Left cardiac atrium (tissue), 4 donors: ENCODE measurements at places on chromosomes 1 and 21.

- no peak for DNase-seq
Measured at GRCh38 chr1:3333903-3334302, 120.6 kb upstream of the ARHGEF16 start.

- DNase-seq: no peak
Measured at GRCh38 chr21:35624901-35625300, 435.4 kb downstream of the SETD4 start.

- no peak for DNase-seq
Measured at GRCh38 chr21:31908106-31909031, 35.5 kb downstream of the HUNK start.

DNA sequence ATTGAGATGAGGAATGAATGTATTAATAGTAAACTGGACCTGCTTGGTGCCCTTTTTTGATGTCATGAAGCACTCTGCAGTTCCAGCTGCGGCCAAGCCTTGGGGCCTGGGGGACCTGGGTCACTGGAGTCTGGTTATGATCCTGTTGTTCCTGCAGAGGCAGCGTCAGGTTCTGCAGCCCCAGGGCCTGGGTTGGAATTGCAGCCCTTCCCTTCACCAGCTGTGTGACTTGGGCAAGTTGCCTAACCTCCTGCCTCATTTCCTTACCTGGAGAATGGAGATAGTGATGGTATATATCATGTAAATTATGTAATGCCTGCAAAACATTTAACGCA, 9.1 kb upstream of the ATP5PO start:
- no peak for DNase-seq

DNA sequence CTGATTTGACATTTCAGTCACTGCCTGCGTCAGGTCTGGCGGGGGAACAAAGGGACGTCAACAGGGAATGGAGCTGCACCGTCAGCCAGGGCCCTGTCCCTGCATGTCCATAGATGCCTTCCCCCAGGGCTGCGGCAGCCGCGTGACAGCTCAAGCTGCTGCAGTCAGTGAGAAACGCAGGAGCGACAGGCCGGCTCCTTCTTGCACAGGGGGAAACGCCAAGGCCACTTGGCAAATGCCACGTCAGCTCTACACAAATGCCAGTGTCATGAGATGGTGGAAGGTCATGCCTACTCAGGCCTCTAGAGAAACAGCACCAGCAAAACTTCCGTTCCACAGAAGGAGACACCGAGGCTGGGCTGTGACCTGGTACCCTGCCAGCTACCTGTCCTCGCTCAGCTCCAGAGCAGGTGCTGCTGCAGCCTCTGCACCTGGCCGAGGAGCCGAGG, 37.7 kb downstream of the SYF2 start:
- DNase-seq: no peak

GRCh38 chr21:20882462-20883407, 115.5 kb upstream of the NCAM2 start:
- peak; percentile 19 for DNase-seq

DNA sequence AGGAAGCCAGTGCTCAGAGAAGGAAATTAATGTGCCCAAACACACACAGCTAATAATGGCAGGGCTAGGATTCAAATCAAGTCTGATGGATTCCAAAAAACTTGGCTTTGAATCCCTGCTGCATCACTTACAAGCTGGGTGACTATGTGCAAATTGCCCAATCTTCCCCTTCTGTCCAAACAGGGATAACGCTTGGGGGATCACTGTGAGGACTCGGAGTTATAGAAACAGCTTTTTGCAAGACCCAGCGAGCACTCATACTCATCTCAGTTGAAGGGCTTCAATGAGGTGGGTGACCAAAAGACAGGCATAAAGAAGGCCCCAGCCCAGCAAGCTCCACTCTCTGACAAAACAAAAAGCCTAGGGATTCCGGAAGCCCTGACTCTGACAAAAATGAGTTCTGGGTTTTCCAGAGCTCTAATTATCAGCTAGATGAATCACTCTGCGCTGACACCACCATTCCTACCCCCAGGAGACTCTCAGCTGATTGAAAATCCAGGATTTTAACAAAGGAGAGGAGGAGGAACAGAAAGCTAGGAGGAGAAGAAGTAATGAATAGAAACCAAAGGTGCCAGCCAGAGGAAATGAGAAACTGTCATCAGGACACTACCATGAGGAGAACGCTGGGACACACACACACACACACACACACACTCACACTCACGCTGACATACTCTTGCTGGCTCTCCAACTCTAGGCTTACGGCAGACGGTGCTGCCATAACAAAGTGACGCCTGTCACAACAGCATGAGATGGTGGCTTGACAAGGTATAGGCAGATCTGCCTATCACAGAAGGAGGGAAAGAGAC, 1.6 kb upstream of the STK40 start:
- DNase-seq: peak; percentile 53

DNA sequence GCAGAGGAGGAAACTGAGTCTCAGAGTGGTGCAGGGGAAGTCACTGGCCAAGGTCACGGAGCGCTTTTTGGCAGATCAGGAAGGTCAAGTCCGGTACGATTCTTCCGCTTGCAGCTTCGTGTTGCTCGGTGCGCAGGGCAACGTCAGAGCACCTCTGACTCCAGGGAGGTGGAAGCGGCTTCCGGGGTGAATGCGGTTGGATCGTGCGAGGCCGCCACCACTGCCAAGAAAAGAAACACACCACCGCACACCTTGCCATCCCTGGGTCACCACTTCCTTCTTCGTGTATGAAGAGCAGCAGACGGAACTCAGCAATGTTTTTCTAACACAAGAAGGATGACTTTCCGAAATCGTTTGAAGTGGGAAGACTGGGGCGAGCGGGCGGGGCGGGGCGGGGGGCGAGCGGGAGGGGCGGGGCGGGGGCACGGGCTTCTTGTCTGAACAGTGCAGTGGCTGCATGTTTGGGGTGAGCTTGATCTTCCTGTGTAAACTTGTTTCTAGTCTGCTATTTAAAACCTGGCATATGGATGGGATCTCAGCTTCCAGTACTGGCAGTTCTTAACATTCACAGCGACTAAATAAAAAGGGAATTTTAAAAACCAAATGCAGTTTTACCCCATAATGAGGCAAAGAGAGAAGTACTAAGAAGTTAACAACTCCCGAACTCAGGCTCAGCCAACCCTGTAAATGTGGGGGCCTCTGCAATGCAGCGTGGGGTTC, 300.0 kb downstream of the RRAGC start:
- DNase-seq: peak; percentile 48

- no peak for DNase-seq
Measured at GRCh38 chr1:224743608-224744164, 127.6 kb downstream of the CNIH3 start.

GRCh38 chr1:13556224-13556764, 27.3 kb upstream of the PDPN start:
- no peak for DNase-seq

- DNase-seq: no peak
Measured at GRCh38 chr1:229147072-229147471, 123.8 kb upstream of the RAB4A start.

DNA sequence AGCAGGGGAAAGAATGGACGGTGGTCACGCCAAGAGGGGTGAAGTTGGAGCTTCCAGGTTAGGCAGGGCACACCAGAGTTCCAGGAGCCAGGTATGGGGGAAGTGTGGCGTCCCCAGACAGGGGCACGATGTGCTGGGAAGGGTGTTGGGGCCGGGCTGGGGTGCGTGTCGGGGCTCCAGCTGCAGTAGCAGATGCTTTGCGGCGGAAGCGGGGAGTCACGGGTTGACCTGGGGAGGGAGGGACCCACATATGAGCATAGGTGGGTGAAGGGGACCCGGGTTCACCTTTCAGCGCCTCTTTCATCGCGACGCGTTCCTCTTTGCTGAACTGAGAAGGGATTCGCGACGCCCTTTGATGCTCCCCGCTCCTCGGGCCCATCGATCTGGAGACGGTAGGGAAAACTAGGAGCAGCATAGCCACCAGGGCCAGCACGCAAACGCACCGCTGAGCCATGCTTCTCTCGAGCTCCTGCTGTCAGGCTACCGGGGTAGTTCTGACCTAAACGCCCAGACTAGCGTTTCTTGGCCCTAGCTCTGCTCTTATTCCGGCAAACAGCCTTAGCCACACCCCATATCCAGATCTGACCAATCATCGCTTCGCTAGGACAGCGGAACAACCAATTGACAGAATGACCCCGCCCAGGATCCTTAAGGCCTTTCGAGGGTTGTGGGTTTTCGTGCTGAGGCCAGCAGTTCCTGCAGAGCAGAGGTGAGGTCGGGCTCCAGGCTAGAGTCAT, at the start of gene PM20D1:
TSS of gene PM20D1 (minus strand) at position 514 of the 737 bp plus-strand sequence. CDS start at position 454, 60 bp downstream.
- peak; percentile 79 for DNase-seq

- no peak for DNase-seq
Measured at GRCh38 chr1:215911406-215911968, 344.4 kb downstream of the KCTD3 start.

- no peak for DNase-seq
Measured at GRCh38 chr1:225977937-225978748, 21.0 kb downstream of the SDE2 start.

DNA sequence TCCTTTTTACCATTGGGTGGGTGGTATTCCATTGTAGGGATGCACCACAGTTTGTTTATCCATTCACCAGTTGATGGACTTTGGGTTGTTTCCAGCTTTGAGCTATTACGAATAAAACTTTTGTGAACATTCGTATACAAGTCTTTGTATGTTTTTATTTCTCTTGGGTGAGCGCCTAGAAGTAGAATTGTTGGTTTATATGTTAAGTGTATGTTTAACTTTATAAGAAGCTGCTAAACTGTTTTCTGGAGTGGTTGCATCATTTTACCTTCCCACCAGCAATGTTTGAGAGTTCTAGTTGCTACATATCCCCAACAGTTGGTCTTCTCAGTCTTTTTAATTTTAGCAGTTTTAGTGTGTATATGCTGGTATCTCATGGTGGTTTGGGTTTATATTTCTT, 132.5 kb downstream of the PEX14 start:
- no peak for DNase-seq

DNA sequence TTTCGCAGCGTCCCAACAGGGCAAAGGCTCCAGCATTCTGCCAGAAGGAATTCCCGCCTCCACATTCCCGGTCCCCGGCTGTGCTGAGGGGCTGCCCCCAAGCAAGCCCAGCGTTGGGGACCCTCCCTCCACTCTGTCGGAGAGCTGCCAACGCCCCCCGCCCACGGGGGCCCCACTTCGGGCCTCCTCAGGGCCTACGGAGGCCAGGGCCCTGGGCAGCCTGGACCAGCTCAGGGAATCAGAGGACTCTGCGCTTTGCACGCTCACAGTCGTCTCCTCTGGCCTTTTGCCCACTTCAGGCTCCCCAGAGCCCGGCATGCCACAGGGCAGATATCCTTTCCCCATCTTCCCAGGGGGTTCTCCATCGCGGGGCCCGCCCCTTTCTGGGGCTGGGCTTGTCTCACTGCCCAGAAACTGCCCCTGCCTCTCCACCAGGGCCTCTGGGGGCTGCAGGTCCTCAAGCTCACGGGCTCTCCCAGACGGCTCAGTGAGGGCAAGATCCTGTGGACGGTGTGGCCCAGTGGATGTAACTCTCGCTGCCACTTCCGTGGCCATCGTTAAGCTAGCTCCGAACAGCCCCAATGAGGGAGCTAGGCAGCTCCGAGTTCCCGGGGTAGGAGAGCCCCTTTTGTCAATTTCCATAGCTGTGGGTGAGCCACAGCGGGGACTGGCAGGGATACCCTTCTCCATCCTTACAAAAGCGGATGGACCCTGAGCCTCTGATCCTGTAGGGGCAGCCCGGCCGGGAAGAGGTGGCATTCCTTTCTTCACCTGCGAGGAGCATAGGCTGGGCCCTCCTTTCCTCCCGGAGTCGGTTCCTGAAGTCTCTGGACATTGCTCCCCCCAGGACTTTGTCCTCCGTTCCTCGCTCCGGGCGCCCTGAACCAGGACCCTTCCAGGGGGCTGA, 2.8 kb downstream of the ITPKB start:
- peak; percentile 46 for DNase-seq

GRCh38 chr21:35274090-35274489, 225.0 kb upstream of the RUNX1 start:
- no peak for DNase-seq

DNA sequence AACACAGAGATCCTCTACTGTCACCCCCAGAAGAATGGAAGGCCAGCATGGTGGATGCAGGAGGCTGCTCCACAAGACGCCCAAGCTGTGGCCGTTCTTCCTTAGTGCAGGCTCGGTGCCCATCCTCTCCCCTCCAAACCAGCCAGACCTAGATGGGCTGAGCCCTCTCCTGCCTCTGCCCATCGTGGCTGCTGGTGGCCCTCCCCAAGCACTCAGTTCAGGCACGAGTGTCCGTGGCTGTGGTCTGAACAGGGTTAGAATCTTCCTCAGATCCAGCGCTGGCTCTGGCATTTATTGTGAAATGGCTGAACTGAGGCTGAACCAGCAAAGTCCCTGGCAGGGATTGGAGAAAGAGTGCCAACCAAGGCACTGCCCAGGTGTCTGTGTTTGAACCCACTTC, 59.5 kb downstream of the TRIM11 start:
- no peak for DNase-seq

- DNase-seq: no peak
Measured at GRCh38 chr1:3074297-3074741, 5.3 kb downstream of the PRDM16 start.

- DNase-seq: no peak
Measured at GRCh38 chr1:240351690-240352089, 260.0 kb downstream of the FMN2 start.

- no peak for DNase-seq
Measured at GRCh38 chr1:156390469-156391365, 21.7 kb downstream of the RHBG start.

DNA sequence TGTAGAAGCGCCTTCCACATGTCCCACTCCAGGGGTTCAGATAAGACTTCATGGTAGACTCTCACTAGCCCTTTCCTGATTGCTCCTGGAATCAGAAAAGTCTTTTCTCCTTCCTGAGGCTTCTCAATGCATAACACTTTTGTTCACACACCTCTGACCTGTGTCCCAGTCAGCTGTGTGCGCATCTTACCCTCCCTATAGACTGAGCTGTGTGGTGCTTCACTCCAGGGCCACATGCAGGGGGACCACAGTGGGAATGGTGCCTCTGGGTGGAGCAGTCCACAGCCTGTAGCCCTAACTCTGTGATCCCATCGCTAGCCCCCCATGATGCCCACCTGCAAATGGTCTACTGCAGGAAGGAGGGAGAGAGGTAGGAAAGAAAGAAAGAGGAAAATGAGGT, 84.0 kb upstream of the TLR5 start:
- DNase-seq: no peak

GRCh38 chr1:225410036-225410435, 17.8 kb downstream of the LBR start:
- DNase-seq: no peak

DNA sequence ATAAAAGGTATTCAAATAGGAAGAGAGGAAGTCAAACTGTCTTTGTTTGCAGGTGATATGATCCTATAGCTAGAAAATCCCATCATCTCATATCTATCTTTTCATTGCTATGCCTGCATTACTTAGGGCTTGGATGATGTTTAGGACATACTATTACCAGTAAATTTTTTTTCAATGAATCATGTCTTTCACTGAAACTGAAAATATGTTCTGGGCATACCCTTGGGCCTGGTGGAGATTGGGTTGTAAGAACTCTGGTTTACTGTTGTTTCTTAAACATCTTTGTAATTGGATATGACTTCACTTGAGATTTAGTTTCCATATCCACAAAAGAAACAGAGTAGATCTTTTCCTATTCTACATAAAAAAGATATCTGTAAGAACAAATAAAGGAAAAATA, 502.2 kb upstream of the PRMT6 start:
- no peak for DNase-seq

- DNase-seq: no peak
Measured at GRCh38 chr1:228242409-228242808, 34.6 kb downstream of the OBSCN start.

- no peak for DNase-seq
Measured at GRCh38 chr21:37374027-37374426, 7.5 kb downstream of the DYRK1A start.

GRCh38 chr1:29824511-29825273, 588.4 kb downstream of the PTPRU start:
- DNase-seq: no peak
